Esophagus squamous epithelium (tissue), 5 donors: ENCODE measurements at places on chromosomes 13 and 19.

DNA sequence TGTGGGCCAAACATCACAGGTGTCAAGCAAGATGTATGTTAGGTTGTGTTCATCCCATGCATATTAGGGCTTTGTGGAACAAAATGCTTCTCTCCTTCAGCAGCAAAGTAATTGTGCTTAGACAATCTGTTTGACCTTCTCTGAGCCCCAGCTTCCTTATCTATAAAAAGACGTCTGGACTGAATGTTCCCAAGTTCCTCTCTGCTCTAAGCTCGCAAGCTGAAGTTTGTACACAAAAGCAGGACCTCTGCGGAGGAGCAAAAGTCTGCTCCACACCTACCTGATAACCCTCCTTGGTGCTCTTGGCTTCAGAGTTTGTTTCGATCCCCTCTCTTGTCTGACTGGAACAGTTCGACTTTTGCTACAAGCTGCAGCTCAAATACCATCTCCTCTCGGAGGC lies 95.7 kb upstream of the UBL3 start:
- no peak for DNase-seq
- no peak overlapping the region for H3K4me3 ChIP-seq
- H3K27me3 ChIP-seq: no peaks in the 10 kb centered on the region
- no peaks in the 10 kb centered on the region for H3K36me3 ChIP-seq
- H3K27ac ChIP-seq: no peak overlapping the region

DNA sequence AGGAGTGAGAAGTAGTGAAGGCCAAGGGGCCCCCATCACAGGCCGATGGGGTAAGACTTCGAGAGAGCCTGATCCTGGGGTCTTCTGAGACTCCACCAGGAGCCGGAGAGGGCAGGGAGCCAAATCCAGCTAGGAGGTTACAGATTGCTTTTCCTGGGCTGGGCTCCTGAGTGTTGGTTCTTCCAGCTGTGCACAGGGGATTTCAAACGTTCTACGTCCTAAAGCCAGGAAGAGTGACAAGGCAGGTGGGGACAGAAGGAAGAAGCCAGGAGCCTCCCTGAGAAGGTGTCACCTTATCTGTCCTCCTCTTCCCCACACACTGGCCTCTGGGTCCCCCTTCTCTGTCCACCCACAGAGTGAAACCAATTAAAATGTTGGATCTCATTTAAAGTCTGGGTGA lies 16.1 kb upstream of the TPRX2 start:
- no peak for DNase-seq
- no peak overlapping the region for H3K27ac ChIP-seq
- no peaks in the 10 kb centered on the region for H3K4me1 ChIP-seq
- no peaks in the 10 kb centered on the region for H3K27me3 ChIP-seq

DNA sequence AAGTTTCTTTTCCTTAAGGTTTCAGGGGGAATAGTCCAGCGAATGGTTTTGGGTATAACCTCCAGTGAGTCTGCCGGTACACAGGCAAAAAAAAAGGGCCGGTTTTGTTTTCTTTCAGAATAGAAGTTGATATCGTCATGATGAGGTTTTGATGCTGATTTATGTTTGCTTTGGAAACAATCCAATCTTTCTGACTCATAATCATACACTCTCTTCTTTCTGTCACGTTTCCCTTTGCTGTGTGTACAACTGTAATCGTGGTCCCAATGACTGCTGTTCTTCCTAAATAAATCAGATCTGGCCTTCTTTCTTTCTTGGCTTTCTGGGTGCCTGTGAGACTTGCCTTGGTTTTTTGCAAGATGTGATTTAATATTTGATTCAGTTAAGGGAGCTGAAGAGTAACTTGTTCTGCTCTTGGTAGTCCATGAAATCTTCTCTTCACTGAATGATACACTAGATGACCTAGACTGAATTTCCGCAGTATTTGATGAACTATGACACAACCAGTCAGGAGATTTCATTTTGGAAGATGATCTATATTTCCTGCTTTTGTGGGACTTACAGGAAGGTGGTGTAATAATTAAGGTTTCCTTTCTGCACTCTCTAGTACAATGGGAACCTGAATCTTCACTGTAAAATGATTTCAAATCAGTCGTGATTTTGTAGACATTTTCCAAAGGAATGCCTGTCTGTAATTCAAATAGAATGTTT lies 34.9 kb upstream of the METTL21C start:
- H3K27ac ChIP-seq: no peak overlapping the region
- no peak overlapping the region for H3K4me3 ChIP-seq
- no peaks in the 10 kb centered on the region for H3K36me3 ChIP-seq
- H3K4me1 ChIP-seq: peaks cover 13% of the 10 kb centered on the region

- H3K27me3 ChIP-seq: no peaks in the 10 kb centered on the region
- no peaks in the 10 kb centered on the region for H3K4me1 ChIP-seq
- no peaks in the 10 kb centered on the region for H3K36me3 ChIP-seq
- H3K27ac ChIP-seq: no peak overlapping the region
- H3K4me3 ChIP-seq: no peak overlapping the region
Measured at GRCh38 chr19:30754162-30754561, 382.0 kb downstream of the ZNF536 start.

GRCh38 chr13:52751196-52751595 lies 11.6 kb upstream of the CNMD start:
- no peaks in the 10 kb centered on the region for H3K4me1 ChIP-seq
- no peak overlapping the region for H3K4me3 ChIP-seq
- no peak for DNase-seq
- no peaks in the 10 kb centered on the region for H3K27me3 ChIP-seq
